ENCODE measurements at places on chromosomes 4 and X.
A peak's percentile ranks its signal among the peaks of the same experiment; 100 is the strongest.

DNA sequence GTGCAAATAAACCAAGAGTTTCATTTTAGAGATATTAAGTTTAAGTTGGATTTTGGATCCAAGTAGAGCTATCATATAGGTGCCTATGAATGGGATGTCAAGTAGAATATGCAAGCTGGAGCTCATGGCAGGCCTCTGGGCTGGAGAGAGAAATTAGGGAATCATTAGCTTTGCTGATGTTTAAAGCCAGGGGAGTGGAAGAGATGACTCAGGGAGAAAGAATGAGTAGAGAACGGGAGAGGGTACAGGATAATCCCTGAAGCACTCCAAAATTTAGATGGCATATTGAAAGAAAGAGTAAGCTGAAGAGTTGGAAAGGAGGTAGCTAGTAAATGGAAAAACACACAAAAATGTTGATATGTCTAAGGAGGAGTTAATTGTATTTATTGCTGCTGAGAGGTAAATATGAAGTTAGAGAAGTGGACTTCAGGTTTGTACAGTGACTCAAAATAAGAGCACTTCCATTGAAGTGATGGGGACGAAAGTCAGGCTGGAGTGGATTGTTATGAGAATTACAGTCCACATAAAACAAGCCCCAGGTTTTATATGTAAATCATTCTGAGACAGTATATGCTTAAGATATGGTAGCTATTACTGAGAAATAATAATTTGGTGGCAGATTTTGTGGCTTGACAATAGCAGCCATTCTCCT is 72.5 kb upstream of the GRXCR1 start:
- no peak for DNase-seq

GRCh38 chr4:8422327-8422726 is 18.2 kb downstream of the ACOX3 start:
- no peak for DNase-seq

GRCh38 chr4:188008377-188008776 is 12.8 kb downstream of the ZFP42 start:
- peak; percentile 7 for DNase-seq

DNA sequence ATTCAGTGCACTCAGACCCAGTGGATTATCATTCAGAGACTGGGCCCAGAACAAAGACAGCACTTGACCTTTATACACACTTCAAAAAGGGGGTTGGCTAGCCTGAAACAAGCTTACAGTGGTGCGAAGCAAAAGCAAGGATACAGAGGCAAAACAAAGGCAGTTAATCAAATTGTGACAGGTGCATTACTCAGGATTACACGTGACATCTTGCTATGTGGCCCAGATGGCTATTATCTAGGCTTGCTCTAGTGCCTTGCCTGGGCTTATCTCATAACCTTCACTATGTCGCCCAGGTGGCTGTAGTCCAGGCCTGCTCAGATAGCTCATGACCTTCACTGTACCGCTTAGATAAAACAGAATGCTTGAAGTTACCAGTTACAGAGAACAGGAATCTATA is 1092.1 kb upstream of the PRKX start:
- no peak for DNase-seq

DNA sequence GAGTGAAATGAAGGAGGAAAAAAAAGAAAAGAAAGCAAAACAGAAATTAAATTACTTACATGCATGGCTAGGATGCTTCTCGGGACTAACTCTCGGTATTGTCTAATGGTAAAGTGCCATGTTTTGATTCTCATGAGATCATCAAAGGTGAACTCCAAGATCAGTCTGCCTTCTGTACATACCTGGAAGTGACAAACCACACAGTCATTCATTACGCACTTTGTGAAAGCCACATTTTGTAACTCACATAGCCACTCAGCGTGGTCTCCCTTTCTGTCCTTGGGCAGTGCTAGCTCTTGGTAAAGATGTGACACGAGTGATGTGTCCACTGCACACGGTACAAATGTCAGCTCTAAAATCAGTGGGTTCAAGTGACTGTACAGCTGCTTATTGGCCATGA is 309.8 kb downstream of the LDB2 start:
- DNase-seq: no peak

DNA sequence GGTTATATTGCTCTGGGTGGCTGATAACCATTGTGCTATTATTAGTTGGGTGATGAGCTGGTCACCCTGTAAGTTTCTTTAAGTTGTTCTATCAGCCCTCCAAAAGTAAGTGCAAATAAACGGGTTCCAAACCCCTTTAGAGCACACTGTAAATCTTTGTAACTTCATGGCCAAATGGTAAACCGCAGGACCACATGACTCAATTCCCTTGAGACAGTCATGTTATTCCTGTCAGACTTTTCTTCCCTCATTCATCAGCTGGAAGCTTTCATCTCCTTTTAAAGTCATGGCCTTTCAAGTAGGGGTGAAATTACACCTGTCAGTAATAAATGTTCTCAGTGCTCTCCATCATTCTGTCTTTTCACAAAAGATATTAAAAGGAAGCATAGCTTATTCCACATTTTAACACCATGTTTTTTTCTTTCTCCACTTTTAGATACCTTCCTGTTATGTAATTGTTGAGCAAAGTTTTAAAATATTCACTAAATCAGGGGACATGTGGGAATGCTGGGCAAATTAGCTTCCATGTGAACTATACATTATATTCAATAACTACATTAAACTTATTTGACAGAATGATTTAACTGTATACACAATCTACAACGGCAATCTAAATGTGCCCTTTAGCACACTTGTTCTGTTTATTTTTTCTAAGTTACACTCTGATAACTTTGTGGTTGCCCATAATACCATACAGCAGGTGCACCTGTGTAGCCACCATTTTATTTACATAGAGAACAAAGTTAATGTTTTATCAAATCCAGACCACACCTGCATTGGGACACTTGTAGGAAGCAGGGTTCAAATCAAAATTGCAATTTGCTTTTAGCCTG is 275.5 kb downstream of the CFAP299 start:
- DNase-seq: no peak

DNA sequence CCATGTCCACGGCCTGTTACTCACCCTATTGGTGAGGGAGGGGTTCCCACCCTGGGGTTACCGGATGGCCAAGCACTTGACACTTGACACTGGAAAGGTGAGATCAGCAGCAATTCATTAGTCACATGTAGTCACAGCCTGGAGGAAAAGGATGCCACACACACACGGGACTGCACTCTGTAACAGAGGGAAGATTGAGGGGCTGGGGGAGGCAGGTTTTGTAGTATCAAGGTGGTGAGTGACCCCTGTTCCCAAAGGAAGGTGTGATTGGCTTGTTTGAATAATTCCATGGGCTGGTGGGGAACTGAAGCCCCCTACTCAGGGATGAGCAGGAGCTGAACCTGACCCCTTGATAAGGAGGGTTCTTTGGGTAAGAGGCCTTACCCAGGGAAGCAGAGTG is 96.0 kb upstream of the HELT start:
- no peak for DNase-seq

DNA sequence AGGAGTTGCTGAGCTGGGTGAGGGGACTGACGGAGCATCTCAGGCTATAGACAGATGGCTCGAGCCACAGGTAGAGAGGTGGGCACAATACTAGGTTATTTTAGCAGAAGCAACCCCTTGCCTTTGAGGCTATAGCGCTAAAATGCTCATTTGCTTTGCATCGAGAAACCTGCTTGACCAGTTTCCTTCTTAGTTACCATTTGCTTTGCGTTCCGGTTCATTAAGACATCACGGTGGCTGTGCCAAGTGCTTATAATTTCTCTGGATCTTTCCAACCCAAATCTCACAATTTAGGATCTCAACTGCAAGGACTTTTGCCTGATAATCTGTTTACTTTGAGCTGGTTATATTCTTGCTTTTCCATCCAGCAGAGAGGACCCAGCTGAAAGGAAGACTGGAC is 40.8 kb downstream of the DLG3 start:
- DNase-seq: no peak

GRCh38 chr4:155099231-155099630 is 109.2 kb upstream of the NPY2R start:
- no peak for DNase-seq

All from glomerular endothelial cell (primary cell).